Activated T-cell treated with anti-CD3 and anti-CD28 coated beads for 24 hours (primary cell): ENCODE measurements at places on chromosomes 6 and 20.

DNA sequence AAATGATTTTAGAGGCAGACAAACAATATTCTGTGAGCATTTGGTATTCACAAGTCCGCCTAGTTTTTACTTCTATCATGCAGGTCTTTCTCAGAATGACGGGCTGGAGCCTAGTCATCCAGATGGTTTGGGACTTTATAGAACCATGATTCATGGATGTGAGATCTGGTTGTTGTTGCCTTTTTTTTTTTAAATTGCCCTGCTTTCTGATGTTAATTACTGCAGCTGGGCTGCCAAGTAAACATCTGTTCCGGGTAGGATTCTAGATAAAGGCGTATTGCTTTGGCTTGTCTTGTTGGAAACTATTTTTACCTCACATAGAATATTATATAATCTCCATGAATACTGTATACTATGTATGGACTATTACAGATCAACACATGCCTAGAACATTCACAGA, 58.1 kb downstream of the RNF217 start:
- DNase-seq: no peak

DNA sequence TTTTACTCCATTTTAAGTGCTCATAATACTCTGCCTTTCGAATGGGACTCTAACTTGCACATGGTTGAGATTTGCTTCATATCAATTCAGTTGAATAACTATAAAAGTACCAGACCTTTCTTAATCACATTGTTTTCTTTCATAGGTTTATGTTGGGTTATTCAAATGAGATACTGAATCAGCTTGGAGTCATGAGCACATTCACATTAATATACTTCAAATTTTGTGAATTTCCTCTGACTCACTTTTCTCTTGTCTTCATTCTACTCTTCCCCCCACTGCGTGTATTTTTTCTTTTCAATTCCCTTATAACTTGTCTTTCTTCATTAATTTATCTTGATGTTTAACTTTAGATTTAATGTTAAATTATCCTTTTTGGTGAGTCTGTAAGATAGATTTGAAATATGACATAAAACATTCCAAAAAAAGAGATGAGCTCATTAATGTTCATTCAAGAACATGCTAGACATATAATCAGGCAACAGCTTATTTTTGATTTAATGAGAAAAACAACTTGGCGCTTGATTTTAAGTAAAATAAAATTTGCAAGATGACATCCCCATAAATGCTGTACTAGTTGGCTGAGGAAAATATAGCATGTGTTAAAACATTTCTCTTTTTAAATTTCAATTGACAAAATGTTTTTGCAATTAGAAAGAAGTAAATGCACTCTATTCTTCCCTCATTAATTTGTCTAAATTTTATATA, 736.0 kb downstream of the CD109 start:
- DNase-seq: no peak

DNA sequence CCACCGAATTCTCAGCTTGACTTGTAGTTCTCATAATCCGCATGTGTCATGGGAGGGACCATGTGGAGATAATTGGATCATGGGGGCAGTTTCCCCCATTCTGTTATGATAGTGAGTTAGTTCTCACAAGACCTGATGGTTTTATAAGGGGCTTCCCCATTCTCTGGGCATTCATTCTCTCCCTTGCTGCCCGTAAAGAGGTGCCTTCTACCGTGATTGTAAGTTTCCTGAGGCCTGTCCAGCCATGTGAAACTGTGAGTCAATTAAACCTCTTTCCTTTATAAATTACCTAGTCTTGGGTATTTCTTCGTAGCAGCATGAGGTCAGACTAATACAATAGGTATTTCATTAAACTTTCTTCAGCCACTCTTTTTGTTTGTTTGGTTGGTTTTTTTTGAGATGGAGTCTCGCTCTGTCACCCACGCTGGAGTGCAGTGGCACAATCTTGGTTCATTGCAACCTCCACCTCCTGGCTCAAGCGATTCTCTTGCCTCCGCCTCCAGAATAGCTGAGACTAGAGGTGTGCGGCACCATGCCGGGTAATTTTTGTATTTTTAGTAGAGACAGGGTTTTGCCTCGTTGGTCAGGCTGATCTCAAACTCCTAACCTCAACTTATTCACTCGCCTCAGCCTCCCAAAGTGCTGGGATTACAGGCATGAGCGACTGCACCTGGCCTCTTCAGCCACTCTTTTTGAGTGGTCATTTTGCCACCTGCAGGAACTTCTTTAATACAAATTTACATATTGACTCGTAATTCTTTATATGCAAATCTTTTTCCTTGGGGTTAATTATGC, 36.3 kb downstream of the GSTA2 start:
- no peak for DNase-seq

DNA sequence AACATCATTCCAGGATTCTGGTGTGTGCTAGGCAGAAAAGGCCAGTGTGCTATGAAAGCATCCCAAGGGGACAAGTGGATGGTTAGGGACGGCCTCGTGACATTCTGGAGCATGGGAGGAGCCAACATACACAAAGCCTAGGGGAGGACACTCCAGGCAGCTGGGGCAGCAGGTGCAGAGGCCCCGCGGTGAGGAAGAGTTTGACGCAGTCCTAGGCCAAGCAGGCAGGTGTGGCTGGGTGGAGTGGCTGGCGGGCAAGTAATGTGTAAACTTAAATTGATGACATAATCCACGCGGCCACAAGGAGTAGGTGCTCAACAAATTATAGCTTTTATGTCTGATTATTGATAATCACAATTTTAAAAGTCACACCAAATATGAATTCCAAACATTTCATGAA, 93.6 kb downstream of the TMEM242 start:
- DNase-seq: no peak

GRCh38 chr6:165092881-165093595, 216.4 kb downstream of the C6orf118 start:
- DNase-seq: no peak

- DNase-seq: no peak
Measured at GRCh38 chr6:53263917-53264316, 84.8 kb downstream of the ELOVL5 start.

- DNase-seq: no peak
Measured at GRCh38 chr20:58069207-58069606, 159.2 kb downstream of the ANKRD60 start.

GRCh38 chr20:62999580-62999979, 7.2 kb downstream of the BHLHE23 start:
- no peak for DNase-seq

DNA sequence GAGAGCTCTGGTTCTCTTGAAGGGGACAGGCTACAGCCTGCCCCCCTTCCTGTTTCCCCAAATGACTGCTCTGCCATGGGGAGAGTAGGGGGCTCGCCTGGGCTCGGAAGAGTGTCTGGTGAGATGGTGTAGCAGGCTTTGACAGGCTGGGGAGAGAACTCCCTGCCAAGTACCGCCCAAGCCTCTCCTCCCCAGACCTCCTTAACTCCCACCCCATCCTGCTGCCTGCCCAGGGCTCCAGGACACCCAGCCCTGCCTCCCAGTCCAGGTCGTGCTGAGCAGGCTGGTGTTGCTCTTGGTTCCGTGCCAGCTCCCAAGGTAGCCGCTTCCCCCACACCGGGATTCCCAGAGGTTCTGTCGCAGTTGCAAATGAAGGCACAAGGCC, 9.8 kb downstream of the VEGFA start:
- DNase-seq: no peak

- DNase-seq: no peak
Measured at GRCh38 chr6:408599-409102, 17.1 kb downstream of the IRF4 start.

GRCh38 chr6:162971356-162971755, 243.6 kb downstream of the PACRG start:
- DNase-seq: no peak

DNA sequence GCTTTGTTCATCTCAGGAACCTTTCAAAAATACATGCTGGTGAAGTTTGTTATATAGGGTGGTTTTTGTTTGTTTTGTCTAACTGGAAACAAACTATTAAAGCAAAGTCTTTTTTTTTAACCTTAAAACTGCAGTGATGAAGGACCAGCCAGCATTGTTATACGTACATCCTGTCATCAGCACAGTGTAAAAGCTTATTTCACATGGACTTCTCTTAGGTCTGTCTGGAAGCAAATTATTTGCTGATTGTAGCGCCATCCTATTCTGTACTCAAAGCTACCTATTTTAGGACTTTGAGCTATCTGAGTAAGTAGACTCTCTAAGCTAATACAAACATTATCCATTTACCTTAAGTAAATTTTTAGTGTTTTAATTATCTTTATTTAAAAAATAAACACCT, 61.7 kb downstream of the SNX9 start:
- no peak for DNase-seq

GRCh38 chr6:36660771-36661471, 17.6 kb upstream of the CDKN1A start:
- DNase-seq: no peak
